ENCODE measurements at places on chromosomes 4 and X.

DNA sequence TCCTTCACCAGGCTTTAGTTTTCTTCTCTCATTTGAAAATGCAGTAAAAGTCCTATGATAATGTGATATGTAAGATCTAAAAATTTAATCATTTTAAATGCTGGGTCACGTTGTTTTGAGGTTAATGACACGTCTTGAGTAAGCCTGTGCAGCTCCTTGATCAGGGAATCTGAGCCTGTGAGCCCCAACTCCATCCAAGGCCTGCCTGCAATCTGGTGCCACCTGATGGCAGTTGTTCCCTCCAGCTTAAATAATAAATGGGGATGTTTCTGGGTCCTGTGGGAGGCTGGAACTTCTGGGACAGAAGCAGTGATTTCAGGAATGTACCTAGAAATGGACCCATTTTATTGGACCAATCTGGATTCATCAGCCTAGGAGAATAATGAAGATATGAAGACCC lies 455.4 kb upstream of the ADGRL3 start:
- DNase-seq, result no peak

- no peak for DNase-seq
These were observed 45.3 kb upstream of the MAP3K15 start for GRCh38 chrX:19560611-19561010.

DNA sequence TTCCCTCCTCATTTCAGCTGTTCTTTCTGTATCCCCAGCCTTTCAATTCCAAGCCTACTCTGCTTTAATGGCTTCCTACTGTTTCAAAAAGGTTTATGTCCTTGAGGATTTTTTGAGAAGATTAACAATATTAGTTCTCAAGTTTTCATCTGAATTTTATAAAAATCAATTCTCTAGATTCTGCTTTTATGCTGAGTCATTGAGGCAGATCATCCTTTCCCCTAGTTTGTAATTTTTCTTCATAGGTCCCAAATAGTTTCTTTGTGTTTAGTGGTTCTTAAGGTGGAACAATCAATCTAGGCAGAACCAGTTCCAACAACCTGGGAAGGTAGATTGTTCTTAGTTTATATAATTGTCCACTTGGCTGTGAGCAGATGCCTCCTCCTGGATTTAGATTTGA lies 100.1 kb upstream of the NAP1L5 start:
- DNase-seq, result no peak

GRCh38 chr4:15868111-15868510 lies 70.4 kb downstream of the FGFBP1 start:
- no peak for DNase-seq

- DNase-seq, result no peak
These were observed 2.3 kb upstream of the MAB21L2 start for GRCh38 chr4:150579551-150580234.

GRCh38 chr4:25343671-25344070 lies 31.1 kb downstream of the ZCCHC4 start:
- DNase-seq, result no peak

DNA sequence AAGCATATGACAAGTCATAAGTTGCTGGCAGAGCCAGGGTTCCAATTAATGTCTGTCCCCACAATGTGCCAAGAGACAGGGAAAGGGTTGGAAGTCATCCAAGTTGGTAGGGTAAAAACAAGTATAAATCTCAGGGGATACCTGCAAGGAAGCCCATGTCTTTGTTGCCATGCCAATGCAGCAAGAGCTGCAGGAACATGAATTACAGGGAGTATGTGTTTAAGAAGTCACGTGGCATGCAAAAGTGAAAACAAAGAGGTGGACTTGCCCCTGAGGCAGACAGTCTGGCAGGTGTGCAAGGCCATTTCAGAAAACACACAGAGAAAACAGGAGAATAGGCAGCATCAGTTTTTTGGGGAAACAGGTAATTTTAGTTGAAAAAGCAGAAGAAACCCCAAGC lies 29.4 kb downstream of the C4orf51 start:
- no peak for DNase-seq

- no peak for DNase-seq
These were observed 16.5 kb downstream of the SH3KBP1 start for GRCh38 chrX:19870710-19871490.

DNA sequence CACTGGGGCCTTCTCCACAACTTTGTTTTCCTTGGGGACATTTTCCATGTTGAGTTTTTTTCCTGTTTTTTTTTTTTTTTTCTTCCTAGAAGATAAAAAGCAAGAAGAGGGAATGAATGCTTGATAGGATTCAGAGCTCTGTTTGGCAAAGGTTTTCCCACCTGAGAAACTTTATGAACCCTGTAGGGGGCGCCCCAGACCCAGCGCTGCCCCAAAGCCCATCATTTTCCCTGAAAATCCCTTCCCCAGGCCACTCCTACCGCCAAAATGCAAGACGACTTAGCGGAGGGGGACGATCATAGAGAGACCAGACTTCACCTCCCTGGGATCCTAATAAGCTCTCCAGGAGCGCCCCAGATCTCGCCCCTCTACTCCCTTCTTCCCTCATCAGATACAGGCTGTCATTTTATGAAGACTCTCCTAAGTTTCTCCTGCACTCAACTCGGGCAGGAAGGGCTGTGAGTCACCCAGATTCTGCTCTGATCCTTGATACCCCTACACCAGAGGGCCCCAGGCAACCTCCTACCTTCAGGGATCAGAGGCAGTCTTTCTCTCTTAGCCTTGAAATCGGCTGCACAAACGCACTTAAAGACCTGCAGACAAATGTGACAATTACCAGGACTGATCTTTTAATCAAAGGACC lies 1.4 kb downstream of the BEX5 start:
- peak; percentile 3 for DNase-seq

All from activated CD4-positive, alpha-beta T cell treated with anti-CD3 and anti-CD28 coated beads for 4 hours (primary cell).